ENCODE measurements at places on chromosomes 6 and 20. TPM values are rescaled to one million over a fixed set of nuclear protein-coding genes. Genes with fewer than 3 reads are reported as not detected.

GRCh38 chr6:41222513-41222912 lies 5.6 kb upstream of the TREML4 start:
- DNase-seq = no peak

- DNase-seq = no peak
These were observed 122.6 kb upstream of the MLN start for GRCh38 chr6:33926451-33926850.

ADGRB3 gene
- total RNA-seq = 5.1 TPM

DNA sequence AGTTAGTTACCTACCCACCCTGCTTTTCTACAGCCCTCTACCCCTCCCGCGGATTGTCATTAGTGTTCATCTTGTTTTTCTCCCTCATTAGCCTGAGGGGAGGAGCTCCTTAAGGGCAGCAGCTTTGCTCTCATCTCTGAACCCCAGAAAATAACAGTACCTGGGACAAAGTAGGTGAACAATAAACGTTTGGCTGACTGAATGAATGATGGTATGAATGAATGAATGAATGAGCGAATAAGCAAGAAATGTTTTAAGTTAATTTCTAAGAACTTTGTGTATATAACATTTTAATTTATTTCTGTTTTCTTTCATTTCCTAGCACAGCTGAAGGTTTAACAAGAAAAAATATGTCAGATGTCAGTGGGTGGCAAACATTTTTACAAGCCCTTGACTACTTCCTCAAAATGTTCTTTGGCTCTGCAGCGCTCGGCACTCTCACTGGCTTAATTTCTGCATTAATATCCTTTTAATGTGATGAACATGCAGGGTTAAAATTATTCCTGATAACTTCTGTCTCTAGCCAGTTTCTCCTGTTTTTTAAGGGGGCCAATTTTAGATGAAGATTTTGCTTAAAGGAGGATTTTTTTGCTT lies 50.1 kb downstream of the SLC9A8 start:
- no peak for DNase-seq

GRCh38 chr6:27168108-27168507 lies 79.4 kb upstream of the PRSS16 start:
- DNase-seq = no peak

UBD gene
- not detected for total RNA-seq

DNA sequence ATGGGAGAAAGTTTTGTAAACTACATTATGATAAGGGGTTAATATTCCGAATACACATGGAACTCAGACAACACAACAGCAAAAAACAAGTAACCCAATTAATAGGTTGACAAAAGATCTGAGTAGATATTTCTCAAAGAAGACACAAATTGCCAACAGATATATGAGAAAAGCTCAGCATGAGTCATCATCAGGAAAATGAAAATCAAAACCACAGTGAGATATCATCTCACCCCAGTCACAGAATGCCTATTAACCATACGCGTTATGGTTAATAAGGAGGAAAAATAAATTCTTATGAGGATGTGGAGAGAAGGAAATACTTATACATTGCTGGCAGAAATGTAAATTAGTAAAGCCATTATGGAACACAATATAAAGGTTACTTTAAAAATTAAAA lies 695.0 kb downstream of the COL12A1 start:
- no peak for DNase-seq

DNA sequence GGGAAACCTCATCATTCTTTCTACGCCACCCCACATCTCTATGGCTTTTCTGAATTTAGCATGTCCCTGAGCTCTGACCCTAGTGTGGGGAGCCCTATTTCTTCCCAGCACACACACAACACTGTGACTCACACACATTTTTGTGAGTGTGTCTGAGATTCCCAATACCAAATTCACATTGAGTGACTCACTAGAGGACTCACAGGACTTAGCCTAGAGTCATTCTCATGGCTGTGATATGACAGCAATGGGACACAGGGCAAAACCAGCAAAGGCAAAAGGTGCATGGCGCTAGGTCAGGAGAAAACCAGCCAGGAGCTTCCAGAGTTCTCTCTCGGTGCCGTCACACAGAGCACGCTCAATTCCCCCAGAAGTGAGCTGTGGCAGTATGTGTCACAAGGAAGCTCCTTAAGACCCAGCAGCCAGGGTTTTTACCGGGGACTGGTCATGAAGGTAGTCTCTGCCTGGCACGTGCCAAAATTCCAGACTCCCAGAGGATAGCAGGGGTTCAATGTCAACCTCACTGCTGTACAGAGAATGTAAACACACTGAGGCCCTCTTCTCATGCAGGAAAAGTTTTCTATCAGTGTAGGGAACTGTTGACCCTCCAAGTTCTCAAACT lies 6.2 kb downstream of the CSTL1 start:
- DNase-seq = no peak

DNA sequence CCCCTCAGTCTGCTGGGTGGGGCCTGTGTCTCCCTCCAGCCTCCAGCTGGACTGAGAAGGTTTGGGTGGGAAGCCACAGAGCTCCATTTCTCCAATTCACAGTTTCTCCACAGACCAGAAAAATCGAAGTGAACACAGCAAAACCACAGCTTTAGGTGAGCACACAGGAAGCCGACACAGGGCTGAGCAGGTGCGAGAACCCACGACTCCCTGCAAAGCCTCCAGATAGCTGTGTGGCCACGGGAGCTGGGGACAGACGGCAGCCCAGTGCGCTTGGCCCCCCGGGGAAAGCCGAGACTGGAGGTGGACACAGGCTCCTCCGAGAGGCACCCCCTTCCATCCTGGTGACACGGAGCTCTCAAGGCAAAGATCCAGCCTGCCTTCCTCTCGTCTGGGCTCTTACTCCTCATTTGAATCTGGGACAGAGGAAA lies 29.0 kb upstream of the MPC1 start:
- no peak for DNase-seq

DNA sequence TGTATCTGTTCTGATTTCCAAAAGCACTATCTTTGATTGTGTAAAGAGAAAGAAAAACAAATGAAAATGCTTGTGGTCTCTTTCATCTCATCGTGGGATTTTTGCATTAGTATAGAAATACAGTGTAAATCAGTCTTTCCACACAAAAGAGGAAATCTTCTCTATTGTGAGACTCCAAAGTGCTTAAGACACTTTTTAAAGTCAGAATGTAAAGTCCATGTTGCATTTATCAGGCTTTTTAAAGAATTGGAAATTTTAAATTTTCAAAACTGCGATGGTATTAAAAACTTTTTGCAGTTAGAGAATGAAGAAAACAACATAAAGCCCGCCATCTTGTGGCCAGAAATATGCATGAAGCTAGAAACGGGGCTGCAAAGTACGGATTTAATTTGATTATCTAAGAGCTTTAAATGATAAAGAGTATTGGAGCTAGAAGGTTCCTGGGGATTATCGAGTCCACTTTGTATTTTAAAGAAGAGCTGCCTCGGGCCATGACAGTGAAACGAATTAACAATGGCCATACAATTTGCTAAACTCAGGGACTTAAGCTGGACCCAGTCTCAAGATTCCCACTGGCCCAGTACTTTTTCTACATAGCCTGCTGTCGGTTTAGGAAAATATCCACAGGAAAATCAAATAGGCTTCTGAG lies 339.6 kb downstream of the ARHGAP18 start:
- DNase-seq = peak; percentile 39

GRCh38 chr20:46040902-46041535 lies 12.0 kb downstream of the SLC12A5 start:
- peak; percentile 80 for DNase-seq

DNA sequence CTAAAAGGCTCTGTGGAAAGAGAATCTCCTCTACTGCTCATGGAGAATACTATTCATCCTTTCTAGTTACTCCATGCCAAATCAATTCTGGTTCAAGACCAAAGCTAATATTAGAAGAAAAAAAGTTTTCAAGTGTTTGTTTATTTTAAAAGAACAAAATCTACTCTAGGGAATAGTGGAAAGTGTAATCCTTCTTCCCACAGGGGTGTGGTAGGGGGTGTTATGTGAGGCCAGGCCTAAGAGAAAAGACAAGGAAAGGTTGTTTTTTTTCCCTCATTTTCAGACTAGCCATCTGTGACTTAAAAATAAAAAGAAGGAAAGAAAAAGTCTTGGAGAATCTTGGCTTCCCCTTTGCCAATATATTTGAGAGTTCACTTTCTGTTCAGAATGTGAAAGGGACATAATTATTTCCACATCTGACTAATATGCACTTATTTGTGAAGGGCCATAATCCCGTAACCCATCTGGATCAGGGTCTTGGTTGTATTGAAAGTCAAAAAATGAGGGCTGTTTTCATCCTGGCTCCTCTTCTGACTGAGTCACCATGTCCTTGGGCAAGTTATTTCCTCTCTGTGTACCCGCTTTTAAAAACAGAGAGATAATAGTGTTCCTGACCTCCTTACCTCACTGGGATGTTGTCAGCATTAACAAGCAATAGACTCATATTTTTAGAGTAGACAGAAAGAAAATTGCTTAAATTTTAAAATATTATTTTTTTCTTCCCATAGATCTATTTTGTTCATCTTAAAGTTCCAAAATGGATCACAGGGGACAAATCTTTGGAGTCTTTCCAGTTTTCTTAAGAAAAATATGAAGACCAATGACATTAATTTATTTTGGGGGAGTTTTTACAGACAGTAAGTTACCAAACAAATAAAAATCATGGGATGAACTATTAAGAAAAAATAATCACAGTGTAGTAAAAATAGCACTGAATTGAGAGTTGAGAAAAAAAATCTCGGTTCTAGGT lies 233.7 kb downstream of the IBTK start:
- DNase-seq = no peak

DNA sequence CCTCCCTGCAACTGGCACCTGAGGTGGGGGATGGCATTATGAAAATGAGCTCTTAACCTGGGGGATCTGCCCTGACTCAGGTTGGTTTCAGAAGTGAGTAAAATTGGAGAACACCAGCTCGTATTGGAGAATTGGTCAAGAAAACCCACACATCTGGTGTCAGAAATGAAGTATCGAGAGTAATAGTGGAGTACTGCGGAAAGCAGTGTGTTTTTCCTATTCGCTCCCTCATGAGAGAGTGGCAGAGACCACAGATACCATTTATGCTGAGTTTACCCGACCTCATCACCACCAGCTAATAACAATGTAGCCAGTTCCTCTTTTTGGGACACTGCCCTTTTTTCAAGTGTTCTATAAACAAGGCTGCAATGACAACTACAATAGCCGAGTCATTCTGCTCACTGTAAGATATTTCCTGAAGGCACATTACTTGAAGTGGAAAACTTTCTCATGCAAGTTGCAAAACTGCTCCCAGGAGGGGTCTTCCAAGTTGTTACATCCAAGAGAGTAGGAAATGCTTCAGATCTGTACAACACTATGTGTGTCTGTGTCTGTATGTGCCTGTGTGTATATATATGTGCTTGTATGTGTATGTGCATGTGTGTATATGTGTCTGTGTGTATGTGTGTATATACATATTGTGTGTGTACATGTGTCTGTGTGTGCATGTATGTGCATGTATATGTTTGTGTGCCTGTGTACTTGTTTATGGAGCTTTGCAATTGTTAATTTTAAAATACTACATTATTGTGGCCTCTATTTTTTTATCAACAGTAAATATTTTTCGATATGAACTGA lies 106.0 kb upstream of the CST7 start:
- DNase-seq = no peak

- DNase-seq = no peak
These were observed 37.9 kb downstream of the PLCG1 start for GRCh38 chr20:41175201-41175651.

DNA sequence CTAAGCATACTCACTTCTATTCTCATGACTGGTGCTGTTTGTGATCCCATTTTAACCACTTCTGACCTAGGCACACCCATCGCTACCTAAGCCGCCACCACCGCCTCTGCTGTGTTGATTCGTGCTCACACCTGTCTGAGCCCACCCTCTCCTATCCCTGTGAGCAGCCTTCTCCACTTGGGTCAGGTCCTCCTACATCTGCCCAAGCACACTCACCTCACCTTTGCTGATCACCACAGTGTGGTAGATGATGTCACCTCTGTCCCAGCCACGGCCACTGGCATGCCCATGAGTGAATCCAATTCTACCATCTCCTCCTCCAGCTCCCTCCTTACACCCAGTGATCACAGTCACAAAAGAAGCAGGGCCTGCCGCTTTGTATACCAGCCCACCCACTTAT lies 20.8 kb downstream of the MUC22 start:
- DNase-seq = no peak

IL17F gene
- not detected for total RNA-seq

- DNase-seq = no peak
These were observed 19.9 kb upstream of the THBS2 start for GRCh38 chr6:169273511-169273910.

CFAP61 gene
- 1.7 TPM for total RNA-seq

- DNase-seq = no peak
These were observed 50.8 kb downstream of the CARMIL1 start for GRCh38 chr6:25329982-25330381.

- no peak for DNase-seq
These were observed 25.3 kb downstream of the CPXM1 start for GRCh38 chr20:2775139-2775538.

- no peak for DNase-seq
These were observed 210.2 kb downstream of the MMUT start for GRCh38 chr6:49252901-49253300.

WFDC6 gene
- total RNA-seq = not detected

DNA sequence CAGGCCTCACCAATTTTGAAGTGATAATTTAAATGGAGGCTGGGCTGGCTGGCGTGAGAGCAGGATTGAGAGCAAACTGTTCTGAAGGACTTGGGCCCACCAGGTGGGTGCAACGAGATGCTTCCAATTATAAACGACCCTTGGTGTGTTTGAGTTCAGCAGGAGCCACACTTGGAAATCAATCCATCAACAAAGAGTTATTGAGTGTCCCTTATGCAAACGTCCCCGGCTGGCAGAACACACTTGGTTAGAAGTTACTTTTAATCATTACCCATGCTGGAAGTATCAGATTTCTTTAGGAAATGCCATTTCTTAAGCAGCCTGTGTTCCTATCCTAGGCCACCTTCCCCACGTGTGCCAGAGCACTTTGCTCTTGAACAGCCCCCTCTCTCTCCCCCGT lies 37.8 kb upstream of the ZNF831 start:
- no peak for DNase-seq

- DNase-seq = no peak
These were observed 1.1 kb upstream of the SLC22A7 start for GRCh38 chr6:43296780-43297497.

GRCh38 chr6:85405175-85405852 lies 44.6 kb upstream of the NT5E start:
- no peak for DNase-seq

DNA sequence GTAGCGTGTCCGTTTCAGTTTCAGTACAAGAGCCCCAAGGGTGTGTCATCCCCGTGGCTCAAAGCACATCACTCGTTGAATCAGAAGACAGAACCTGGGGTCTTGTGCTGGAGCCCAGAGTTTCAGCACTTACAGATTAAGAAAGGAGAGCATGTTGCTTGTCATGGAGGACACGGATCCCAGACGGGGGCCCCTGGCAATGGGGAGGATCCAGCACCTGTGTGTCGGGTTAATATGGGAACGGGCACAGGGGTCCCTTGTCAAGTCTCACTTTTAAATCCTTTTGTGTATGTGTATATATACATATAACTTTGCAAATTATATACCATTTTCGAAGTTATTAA lies 23.4 kb downstream of the THBS2 start:
- no peak for DNase-seq

Measured in neural crest cell (in vitro differentiated cells).